ENCODE measurements at places on chromosomes 11 and 22.

- DNase-seq, result no peak
These were observed 242.0 kb downstream of the ETS1 start for GRCh38 chr11:128345316-128345715.

DNA sequence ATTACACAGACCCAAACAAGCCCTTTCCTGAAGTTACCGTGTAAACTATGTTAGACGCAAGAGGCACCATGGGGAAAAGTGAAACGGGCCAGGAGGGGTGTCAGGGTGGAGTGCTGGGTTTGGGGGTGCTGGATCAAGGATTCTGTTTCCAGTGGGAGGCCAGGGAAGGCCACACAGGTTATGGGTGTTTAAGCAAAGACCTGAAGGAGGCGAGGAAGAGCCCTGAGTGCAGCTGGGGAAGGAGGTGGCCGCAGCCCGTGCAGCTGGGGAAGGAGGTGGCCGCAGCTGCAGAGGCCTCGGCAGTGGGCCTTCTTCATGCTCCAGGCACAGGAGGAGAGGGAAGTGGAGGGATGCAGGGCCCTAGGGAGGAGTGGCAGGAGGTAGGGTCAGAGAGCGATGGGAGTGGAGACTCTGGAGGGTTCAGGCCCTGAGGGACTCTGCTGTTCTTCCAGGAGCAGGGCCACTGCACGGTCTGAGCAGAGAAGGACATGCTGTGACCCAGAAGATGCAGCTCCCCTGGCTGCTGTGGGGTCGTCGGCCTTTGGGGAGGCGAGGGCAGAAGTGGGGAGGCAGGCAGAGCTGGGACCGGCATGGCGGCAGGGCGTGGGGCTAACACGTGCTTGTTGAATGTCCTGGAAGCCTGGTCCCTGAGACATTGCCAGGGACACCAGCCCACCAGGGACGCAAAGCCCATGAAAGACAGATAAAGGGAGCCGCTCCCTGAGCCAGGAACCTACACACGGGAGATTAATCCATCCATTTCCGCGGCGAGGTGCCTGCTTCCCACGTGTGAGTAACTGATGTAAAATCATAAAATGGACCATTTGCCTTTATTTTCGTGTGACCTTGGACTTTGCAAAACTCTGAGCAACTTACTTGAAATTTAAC is 1049.1 kb downstream of the BRD1 start:
- no peak for DNase-seq

GRCh38 chr11:46900091-46900746 is 18.1 kb downstream of the LRP4 start:
- DNase-seq, result no peak

- no peak for DNase-seq
These were observed 15.4 kb upstream of the CASTOR1 start for GRCh38 chr22:30304495-30305244.

DNA sequence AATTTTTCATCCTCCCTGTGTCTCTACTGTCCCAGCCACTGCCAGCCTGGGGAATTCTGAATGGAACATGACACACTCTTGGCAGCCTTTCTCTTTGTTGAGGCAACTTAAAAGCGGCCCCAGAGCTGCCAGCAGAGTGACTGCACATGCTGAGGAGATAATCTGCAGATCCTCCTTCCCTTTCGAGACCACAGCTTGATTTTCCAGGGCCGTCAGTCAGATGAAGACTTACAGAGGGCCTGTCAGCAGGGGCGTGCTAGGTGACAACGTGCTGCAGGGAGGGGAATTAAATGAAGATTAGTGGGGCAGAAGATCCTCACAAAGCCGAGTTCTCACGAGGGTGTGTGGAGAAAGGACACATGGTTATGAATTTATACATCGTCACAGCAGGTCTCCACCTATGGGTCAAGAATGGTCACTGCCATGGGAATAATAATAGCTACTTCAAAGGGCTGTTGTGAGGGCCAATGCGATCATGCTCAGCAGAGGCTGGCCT is 193.5 kb upstream of the PITPNB start:
- DNase-seq, result no peak

DNA sequence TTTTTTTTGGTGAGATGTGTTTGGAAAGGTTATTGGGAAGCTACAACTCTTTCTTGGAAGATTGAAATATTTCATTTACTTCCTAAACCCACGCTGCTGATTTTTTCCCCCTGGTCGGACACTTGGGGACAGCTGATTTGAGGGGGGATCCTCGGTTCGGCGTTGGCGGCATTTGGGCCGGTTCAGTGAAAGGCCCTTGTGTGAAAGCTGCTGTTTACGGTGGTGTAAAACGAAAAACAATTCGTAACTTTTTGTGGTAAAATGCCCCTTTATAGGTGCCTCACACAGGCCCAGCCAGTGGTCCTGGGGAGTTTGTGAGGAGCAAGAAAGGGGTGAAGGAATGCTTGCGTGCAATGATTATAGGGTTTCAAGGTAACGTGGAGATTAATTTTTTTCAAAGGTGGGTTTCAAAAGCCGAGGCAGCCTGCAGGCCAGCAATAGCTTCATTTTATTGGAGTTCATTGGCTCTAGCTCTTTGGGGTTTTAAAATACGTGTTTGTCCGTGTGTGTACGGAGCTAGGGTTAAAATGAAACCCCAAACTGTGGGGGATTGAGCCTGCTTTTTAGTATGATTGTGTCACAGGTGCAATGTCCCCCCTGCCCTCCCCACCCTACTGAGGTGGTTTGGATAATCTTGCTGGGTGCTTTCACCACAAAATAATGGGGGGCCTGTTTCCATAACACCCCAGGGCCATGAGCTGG is 77.2 kb upstream of the PPARA start:
- DNase-seq, result no peak

DNA sequence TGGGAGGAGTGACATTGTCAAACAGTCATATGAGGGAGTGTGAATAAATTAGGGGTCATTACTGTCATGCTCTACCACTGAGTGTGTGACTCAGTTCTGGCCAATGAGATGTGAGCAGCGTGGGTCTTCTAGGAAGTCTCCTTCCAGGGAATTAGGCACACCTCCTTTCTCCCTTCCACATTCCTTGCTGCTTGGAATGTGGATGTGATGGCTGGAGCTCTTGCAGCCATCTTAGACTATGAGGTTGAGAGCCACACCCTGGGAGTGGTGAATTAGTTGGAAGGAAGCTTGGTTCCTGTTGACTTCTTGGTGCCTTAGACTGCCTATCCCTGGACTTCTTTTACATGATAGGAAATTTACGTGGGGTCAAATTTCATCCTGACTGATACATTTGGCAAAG is 36.5 kb upstream of the SMIM38 start:
- no peak for DNase-seq

GRCh38 chr11:92728628-92729027 is 240.8 kb upstream of the MTNR1B start:
- DNase-seq, result no peak

DNA sequence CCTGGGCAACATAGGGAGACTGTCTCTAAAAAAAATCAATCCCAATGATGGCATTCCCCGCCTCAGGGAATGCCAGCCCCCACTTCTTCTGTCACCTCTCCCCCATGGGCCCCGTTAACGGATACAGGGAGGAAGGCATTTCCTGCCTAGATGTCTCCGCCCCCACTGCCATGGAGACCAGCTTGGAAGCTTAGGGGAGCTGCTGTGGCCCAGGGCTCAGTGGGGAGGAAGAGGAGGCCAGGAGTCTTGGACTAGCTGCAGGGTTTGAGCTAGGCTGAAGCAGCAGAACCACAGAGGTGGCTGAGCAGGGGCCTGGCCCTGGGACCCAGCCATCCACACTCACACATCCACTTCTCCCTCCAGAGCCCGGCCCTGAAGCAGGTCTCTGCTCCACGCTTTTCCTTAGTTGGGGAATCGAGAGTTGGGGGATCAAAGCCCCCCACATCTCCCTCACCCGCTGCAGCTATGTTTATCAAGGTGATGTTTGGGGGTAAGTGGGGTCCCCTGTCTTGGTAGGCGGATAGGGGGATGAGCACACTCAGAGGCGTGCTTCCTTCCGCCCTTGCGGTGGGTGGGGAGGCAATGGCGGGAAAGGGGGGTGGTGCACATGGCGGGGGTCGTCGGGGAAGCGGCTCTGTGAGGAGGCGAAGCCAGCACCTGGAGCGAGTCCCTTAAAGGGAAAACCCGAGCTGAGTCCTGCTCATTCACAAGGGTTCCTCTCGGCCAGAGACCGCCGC is at the start of gene C22orf15:
Gene C22orf15 (plus strand): TSS at position 149 of the 737 bp plus-strand sequence. CDS start 317 bp downstream, at position 466.
- no peak for DNase-seq

GRCh38 chr11:80519596-80520506 is 1079.0 kb upstream of the TENM4 start:
- no peak for DNase-seq

- DNase-seq, result no peak
These were observed 43.6 kb downstream of the ARHGAP8 start for GRCh38 chr22:44795701-44796630.

All from T-helper 9 cell (primary cell).